D721Med (cell line): ENCODE measurements at places on chromosomes 1 and 21.

- no peak for DNase-seq
These were observed 26.2 kb upstream of the SAMSN1 start for GRCh38 chr21:14572204-14572780.

DNA sequence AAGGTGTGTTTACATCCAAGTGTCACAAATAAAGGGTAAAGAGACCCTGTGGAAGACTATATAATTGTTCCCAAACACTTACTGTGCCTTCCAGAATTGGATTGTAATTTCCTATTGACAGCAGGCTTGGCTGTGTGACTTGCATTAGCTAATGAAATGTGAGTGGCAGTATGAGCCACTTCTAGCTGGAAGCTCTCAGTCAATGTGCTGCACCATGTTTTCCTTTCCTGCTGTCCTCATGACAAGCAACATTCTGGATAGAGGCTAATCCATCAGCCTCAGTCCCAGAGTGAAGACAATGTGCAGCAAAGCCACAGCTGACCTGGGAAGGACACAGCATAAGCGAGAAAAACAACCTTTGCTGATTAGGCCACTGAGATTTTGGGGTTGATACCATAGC lies 5.9 kb upstream of the FOXJ3 start:
- DNase-seq = no peak

- DNase-seq = no peak
These were observed 143.6 kb upstream of the COL6A1 start for GRCh38 chr21:45837936-45838335.

DNA sequence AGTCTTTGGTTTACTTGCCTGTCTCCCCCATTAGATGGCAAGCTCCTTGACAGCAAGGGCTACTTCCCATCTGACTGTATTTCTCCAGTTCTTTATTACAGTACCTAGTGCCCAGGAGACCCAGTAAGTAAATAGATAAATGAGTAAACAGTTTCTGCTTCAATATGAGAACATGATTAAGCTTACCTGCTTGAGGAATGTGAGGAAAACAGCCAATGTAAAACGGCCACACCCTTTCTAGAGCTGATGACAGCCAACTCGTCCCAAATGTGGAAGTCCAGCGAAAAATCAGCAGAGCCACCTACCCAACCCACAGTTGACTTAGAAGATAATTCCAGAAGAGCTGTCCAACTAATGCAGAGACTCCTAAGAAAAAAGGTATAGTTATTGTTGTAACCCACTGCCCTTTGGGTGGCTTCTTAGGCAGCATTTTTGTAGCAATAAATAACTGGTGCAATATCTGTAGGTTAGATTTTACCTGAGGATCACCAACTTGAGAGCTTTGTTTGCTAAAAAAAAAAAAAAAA lies 6.5 kb upstream of the DR1 start:
- DNase-seq = no peak

DNA sequence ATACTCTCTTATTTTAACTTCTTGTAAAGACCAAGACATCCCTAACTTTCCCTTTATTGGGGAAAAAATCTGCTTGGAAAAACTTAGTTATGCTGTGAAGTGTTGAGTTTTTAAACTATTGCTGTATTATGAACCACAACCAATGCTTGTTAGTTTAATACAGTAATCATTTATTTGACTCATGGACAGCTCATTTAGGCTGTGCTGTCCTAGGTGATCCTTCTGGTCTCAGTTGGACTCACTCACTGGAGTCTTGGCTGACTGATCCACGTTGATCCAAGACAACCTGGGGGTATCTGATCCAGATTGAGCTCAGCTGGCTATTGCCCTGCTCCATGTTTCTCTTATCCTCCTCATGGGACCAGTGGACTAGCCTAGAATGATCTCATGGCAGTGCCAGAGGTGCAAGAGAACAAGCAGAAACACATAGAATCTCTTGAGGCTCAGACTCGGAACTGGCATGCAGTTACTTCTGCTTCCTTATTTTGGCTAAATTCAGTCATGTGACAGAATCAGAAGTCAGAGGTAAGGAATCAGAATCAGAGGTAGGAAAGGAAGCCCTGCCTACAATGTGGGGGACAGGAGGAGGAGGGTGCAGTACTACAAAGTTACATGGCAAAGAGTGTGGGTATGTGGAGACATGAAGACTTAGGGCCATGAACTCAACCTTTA lies 156.5 kb downstream of the FGGY start:
- no peak for DNase-seq

DNA sequence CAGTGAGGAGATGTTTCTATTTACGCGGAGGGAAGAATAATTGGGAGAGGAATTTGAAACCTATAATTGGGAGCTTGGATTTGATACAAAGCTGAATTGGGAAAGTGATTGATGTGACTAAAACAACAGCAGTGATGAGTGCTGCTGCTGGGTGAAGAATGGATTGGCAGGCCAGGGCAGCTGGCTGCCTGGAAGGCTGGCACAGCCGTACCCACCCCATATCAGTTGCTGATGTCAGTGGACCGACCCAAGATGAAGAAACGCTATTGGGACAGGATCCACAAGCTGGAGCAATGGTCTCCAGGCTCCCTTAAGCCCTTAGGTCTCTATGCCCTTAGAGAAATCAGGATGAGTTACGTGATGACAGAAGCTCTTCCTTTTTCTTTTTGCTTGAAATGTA lies 47.4 kb downstream of the GRIK1 start:
- no peak for DNase-seq

DNA sequence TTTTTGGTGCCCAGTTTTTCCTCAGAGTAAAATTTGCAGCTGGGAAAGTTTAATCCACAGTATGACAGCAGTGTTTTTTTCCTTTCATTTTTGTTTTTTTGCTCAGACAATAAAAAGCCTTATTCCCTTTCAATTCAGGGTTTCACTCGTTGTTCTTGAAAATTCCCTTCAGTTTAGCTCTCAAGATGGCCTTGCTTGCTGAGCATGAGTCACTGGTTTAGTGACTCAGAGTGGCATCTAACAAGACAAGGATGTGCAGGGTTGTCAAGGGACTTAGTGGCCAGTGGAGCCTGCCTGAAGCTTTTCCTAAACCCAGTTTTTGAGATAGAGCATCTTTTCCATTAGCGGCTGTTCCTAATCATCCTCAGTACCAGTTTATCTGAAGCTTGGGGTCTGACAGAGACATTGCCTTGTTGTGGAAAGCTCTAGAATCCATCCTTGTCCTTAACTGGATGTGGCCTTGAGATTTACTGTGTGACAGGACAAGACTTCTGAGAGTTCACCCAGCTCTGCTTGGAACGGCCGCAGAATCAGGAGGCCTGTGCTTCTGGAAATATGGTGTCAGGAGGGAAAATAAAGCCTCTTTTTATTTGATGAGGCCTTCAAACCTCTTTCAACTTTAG lies 48.4 kb upstream of the DNAJC6 start:
- no peak for DNase-seq

GRCh38 chr1:224922404-224923164 lies 6.9 kb upstream of the DNAH14 start:
- DNase-seq = peak; percentile 22

GRCh38 chr1:238029126-238029525 lies 138.4 kb upstream of the ZP4 start:
- no peak for DNase-seq

DNA sequence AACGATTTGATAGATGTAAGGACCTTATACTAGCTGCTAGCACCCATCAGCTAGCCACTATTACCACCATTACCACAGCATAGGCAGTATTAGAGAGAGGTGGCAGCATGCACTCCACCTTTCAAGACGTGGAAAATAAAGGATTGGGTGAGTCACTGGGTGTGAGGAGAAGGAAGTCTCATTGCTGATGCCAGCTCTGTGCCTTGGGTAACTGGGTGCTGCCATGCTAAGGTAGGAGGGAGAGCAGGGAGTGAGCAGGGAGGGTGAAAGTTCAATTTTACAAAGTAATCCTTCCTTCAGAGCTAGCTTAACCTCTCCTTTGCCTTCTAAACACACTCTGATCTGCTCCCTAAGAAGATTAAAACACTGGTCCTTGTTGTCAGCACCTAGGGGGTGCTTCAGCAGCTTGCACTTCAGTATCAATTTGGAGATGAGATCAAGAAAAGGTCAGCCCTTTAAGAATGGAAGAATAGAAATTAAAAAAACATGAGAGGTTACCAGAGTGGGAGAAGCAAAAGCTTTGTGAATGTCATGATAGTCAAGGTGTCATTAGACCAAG lies 1.8 kb upstream of the LIN9 start:
- peak; percentile 67 for DNase-seq

- DNase-seq = no peak
These were observed 140.7 kb upstream of the SPAG17 start for GRCh38 chr1:118325550-118326225.

DNA sequence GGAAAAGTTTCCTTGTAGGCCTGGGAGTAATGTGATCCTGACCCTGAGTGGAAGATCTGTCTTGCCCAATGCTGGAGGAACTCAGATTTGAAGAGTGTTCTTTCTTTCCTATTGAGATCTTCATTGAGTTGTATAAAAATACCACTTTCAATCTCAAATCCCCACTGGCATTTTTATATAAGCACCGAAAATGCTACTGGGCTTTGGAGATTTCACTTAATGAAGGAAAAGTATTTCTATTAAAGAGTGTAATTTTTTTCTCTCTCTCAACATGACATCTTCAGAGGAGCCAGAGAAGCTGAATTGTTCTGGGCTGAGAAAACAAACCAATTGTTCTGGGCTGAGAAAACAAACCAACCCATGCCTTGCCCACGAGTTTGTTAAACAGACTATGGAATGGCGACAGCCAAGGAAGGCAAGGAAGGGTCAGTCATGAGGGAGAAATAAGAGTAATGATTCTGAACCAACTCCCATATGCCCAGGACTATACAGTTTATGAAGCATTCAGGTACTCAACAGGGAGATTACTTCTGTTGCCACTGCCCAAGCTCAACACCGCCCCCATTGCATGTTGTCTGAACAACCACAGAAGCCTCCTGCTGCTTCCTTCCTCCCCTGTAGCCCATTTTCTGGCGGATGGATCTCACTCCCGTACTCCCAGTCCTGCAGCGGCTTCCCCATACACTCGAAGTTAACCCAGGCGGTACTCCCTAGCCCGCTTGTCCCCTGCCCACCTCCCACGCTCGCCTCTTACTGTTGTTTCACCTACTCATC lies 103.2 kb downstream of the BEND5 start:
- DNase-seq = no peak

DNA sequence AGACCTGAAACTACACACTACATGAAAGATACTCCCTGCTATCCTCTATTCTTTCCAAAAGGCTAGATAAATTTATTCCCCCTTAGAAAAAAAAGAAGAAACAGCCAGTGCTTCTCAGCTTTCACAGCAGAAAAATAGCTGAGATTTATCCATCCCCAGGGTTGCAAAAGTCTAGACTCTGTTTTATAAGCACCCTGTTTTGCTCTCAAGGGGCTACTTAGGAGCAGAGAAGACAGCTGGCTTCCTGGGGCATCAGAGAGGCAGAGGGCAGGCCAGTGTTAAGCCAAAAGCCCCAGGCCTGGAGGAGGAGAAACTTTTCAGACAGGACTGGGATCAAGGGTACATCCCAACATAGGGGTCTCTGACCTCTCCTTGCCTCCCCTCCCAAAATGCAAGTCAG lies 3.9 kb downstream of the LAMB3 start:
- DNase-seq = no peak

- no peak for DNase-seq
These were observed 10.1 kb downstream of the FTCD start for GRCh38 chr21:46145159-46145839.

GRCh38 chr1:223216531-223217205 lies 73.6 kb upstream of the TLR5 start:
- DNase-seq = no peak

DNA sequence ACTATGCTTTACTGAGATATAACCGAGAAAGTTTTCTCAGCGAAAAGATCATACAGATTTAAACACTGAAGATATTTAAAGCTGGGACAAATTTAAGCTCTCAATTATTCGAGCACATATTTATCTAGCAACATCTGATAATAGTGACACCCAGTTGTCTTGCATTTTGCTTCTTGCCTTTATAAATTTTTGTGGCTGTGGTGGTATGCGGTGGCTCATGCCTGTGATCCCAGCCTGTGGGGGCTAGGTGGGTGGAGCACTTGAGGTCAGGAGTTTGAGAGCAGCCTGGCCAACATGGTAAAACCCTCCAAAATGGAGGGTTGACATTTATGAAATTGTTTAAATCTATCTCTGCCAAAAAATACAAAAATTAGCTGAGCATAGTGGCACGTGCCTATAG lies 312.2 kb downstream of the SPATA17 start:
- DNase-seq = no peak

DNA sequence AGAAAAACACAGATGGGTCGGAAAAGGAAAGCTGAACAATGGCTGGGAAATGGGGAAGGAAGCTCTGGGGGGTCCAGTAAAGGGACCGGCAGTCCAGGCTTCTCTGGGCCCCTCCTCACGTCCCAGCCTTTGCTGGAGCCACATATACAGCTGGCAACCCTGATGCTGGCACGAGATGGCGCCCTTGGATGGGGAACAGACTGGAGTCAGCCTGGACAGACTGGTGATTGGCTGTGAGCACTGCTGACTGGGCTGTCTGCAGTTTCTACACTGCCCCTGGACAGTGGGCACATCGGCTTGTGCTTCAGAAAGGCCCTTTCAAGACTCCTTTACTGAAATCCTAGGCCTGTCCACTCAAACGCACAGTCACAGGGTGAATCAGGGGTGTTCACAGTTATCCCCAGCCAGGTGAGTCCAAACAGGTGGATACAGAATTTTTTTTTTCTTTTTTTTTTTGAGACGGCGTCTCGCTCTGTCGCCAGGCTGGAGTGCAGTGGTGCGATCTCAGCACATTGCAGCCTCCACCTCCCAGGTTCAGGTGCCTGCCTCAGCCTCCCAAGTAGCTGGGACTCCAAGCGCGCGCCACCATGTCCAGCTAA lies 31.1 kb upstream of the ZBTB40 start:
- peak; percentile 64 for DNase-seq
